ENCODE measurements at places on chromosomes 12 and 14.
A peak's percentile ranks its signal among the peaks of the same experiment; 100 is the strongest.

DNA sequence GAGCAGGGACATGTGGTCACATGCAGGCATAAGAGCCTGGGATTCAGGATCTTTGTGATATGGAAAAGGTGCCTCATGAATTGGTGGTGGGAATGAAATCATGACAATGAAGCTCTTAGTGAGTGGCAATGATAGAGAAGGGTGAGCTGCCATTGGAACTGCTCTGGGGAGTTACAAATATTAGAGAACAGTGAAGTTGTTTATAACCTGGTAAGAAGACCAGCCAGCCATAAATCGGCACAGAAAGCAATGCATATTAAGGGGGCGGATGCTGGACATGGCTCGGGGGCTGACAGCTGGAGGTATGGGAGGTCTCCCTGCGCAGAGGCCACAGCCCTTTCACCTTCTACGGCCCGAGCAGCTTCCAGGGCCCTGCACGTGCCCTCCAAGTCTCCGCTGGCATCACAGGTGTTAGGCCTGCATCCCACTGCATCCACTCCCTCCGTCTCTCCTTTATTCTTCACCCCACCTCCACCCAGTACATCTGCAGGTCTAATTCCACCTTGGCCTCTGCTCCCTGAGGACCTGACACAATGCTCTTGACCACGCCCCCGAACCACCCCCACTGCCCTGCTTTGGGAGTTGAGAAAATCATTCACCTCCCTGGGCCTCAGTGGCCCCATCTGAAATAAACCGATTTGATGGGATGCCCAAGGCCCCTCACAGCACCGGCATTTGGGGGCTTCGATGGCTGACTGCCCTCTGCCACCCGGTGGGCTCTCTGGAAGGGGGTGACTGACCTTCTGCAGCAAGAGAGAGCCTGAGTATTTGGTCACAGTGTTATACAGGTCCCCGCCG lies 4.1 kb downstream of the CACNA2D4 start:
- no peak for DNase-seq

DNA sequence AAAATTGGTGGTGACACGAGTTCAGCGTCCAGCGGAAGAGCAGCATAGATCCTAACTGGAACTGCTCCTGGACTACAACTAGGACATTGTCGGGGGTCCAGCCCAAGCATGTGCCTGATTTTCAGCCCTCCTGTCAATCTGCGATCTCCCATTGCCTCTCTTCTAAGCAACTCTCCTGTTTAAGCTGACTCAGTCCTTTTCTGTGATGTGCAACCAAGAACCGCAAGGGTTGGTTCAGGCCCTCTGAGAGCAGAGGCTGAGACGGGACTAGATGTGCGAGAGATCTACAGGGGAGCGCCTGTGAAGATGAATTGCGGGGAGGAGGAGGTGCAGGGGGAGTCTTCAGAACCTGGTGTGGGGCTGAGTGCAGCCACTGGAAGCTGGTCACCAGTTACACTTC lies 3.7 kb upstream of the PAPLN start:
- no peak for DNase-seq

DNA sequence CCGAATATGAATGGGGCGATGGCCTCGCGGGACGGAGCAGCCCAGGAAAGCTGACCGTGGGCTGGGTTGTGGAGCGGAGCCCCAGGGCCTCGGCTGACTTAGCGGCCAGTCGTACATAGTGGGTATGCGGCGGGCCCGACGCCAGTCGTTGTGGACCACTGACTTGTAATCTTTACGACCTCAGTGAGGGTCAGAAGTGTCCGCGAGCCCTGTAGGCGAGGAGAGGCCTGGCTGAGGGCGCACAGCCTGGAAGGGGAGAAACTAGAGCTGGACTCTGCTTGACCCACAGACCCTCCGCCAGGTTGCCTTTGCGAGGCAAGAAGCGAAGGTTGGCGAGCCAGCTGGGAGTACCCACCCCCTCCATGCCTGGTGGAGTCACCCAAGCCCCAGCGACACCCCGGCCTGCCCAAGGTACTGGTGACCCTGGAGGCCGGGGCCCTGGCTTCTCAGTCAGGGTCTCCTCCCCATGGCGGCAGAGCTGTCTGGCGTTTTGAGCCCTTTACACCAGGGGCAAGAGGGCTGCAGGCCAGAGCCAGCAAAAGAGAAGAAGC lies 15.6 kb upstream of the DYNC1H1 start:
- no peak for DNase-seq

DNA sequence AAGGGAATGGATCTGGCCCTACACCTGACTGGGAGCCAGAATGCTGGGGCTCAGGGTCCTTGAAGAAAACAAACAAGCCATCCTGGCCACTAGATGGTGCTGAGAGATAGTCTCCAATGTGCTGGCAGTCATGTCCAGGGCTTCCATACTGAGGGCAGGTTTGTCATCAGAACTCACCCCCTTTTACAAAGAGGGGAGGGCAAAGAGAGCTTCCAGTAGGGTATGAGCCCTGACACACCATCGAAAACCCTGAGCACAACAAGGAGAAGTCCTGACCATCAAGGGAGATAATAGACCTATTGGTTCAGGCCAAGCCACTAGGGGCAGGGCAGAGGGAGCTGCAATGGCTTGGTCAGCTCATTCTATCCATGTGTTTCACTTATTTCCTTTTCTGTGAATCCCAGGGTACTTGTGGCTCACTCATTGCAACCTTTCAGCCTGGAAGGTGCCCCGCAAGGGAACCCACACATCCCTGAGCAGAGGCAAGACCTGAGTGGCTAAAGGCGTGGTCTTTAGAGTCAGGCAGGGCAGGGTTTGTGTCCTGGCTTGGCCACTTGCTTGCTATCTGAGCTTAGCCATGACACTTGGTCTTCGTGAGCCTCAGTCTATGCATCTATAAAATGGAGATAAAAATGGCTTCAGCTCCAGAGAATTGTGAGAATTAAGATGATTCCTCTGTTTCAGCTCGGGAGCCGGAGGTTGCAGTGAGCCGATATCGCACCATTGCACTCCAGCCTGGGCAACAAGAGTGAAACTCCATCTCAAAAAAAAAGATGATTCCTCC lies 6.2 kb upstream of the PLEKHH1 start:
- DNase-seq = peak; percentile 10

- DNase-seq = no peak
Observed at GRCh38 chr12:68587448-68587873, 23.2 kb upstream of the RAP1B start.

DNA sequence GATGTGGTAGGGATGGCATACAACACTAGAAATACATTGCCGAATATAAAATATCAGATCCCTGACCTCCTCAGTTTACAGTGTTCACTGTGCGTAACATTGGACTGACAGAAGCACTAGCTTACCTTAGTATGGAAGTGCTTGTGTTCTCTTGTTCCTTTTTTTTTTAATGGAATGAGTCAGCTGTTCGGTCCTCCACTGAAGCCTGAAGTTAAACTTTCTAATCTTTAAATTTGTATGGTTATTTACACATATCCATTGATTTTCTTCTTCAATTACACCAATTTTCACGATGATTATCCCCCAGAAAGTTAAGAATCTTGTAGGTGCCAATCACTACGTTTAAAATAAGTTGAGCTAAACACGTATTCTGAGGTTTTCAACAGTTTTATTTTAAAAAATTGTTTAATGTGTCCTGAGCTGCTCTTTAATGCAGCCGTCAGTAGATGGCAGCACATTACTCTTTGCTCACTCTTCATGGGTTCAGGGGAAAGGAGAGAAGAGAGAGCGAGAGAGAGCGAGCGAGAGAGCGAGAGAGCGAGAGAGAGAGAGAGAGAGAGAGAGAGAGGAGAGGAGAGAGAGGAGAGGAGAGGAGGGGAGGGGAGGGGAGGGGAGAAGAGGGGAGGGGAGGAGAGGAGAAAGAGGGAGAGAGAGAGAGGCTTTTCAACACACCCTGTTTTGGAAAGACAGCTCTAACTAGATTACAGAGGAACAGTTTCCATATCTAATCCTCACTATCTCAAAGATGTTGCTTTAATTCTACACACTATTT lies 134.7 kb upstream of the SCAF11 start:
- peak; percentile 76 for DNase-seq

DNA sequence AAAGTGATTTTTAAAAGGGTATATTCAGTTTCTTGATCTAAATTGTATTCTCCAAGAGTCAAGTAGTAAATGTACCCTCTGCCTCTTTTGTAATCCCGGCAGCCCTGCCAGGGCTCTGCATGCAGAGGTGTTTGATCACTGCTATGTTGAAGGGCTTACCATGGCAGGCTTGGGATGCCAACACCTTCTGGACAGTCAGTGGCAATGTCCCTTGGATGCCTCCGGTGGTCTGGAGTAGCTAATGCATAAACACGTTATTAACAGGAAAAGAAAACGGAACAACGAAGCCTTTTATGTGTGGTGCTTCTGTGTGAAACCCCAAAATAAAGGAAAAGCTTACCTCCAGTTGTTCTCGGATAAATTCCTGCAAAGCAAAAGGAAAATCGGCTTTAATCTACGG lies 19.9 kb downstream of the EIF2B2 start:
- no peak for DNase-seq

- no peak for DNase-seq
Observed at GRCh38 chr12:52380271-52380694, 5.2 kb downstream of the KRT84 start.

- peak; percentile 30 for DNase-seq
Observed at GRCh38 chr12:88111074-88111652, 30.7 kb downstream of the CEP290 start.

DNA sequence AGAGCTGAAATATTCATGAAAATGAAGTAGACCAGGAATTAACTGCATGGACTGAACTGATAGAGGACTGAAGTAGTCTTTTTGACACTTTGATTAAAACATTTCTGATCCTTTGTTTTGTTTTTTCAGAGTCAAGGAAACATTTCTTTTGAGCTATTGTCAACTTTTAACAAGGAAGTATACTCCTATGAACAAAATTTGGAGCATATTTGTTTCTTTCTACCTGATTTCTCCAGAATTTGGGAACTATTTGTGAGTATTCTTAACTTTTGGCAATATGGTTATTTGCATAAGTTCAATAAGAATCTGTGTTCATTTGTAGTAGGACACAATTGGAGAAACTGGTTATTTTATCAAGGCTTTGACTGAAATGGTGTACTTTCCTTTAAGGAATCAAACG lies 71.3 kb upstream of the HECTD1 start:
- DNase-seq = no peak

DNA sequence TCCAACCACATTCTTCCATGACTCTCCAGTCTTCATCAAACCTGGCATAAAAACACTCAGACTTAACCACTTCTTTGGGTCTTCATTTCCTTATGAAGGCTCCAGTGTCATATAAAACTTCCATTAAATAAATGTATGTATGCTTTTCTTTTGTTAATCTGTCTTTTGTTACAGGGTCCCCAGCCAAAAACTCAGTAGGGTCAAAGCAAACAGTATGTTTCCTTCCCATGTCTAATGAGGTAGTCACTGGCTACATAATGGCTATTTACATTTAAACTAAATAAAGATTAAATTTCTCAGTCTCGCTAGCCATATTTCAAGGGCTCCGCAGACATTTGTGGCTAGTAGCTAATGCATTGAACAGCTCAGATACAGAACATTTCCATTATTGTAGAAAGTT lies 40.1 kb upstream of the STAB2 start:
- no peak for DNase-seq

DNA sequence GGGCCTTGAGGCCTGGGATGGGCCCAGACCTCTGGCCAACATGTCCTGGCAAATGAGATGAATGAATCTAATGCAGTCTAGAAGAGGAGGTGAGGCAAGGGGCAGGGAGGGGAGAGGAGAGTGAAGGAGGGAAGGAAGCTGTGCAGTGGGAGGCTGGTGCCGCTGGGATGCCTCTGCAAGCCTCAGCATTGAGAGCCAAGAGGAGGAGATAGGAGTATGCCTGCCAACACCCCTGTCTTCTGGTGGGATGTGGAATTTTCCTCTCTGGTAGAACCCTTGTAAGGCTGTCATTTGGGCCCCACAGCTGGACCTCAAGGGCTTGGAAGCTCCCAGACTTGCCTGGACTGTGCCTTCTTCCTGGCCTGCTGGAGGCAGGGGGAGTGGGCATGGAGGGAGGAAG lies 21.9 kb downstream of the KRT80 start:
- no peak for DNase-seq

- DNase-seq = no peak
Observed at GRCh38 chr12:6466184-6466573, 4.3 kb downstream of the VAMP1 start.

DNA sequence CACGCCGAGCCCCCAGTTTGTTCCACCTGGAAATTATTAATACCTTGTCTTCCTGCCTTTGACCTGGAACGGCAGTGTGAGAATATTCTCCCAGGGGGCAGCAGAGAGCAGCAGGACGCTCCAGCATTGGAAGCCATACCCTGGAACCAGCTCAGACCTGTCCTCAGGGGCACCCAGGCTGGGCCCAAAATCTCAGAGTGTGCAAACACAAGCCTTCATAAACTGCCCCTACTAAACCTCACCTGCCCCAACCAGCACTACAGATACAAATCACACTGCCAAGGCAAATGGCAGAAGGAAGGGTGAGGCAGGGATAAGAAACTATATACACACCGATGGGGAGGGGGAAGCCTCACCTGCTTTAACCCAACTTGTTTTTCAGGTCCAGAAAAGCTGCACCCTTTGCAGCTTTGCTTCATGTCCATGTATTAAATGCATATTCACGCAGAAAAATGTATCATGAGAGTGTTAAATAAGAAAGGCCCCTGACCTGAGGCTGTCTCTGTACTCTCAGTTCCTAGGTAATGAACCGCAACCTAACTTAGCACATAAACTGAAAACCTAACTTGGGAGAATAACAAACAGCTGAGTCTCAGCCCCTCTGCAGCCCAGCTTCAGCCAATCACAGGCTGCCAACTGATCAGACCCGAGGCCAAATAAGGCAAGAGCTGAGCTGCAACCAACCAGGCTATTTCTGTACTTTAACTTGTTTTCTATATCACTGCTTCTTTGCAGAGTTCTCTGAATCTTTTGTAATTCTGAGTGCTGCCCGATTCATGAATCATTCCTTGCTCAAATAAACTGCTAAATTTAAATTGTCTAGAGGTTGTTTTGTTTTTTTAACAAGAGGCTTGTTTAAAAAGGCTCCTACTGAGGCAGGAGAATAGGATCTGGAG lies 130.1 kb downstream of the SPTSSA start:
- no peak for DNase-seq

DNA sequence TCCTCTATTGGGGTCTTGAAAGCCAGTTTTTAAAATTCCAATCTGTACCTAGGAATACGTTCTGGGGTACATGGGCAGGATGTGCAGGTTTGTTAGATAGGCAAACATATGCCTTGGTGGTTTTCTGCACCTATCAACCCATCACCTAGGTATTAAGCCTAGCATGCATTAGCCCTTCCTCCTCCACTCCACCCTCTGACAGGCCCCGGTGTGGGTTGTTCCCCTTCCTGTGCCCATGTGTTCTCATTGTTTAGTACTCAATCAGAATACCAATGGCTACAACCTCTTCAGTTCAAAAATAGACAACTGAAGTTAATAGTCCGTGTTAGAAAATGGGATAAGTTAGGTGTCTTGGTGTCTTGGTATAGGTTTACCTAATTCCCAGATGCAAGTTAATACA lies 3.4 kb downstream of the NTS start:
- no peak for DNase-seq

All from AG09319 (cell line).